ENCODE measurements at places on chromosomes 13 and 19.

GRCh38 chr13:36369268-36370107, 23.3 kb upstream of the SPART start:
- DNase-seq: no peak

DNA sequence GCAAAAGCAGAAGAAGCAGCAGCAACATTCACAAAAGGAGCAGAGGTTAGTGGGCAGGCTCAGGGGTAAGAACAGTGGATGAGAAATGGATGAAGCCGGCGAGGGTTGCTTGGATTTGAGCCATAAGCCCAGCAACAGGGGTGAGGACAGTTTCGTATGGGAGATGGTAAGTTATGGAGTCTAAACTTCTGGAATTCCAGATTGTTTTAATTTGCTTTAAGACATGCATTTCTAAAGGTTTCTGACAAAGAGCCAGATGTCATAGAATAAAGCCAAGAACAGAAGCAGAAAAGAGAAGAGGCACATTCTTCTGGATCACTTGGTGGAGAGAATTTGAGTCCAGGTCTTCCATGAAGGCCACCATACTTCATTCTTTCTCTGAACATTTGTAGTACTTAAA, 76.6 kb downstream of the TNFSF11 start:
- no peak for DNase-seq

DNA sequence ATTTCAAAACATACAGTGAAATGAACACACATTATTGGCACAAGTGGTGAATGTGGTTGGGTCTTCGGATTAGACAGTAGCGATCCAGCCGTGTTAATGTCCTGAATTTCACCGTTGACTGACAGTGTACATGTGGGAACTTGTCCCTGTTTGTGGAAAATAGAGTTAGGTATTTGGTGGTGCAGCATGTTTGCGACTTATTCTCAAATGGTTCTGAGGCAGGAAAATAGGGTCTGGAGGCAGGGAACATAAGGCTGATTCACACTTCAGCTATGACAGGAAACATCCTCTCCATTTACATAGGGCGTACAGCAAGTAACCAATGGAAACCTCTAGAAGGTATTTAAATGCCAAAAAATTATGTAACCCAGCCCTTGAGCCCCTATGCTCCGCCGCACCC, 4.2 kb downstream of the LGALS7B start:
- no peak for DNase-seq

DNA sequence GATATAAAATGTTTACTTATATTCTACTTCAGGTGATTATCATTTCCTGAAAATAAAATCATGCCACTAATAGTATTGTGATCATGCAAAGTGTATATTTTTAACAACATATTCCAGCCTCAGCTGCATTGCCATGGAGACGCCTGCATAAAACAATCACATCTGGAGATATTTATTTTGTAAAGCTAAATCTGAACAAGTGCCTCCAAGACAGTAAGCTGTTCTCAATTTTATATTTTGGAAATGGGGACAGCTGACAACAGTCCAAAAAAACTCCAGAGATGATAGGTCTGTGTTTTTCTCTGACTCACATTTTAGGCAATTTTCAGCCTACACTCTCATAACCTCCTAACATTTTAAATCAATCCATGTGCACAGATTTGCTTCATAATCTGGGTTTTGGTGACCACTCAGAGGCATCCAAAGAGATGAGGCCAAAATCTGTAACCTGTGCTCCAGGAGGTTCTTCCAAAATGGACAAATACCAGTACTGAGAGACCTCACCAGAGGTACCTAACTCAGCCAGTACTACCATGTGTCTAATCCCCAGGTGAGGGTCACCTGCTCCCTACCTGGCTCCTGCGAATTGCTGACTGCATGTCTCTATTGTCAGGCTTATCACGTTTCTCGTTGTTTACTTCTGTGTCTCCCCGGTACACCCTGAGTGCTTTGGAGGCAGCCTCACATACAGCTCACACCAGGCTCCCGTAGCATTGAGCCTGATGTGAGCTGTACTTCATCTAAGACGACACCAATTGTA, 62.7 kb downstream of the COL4A1 start:
- no peak for DNase-seq

DNA sequence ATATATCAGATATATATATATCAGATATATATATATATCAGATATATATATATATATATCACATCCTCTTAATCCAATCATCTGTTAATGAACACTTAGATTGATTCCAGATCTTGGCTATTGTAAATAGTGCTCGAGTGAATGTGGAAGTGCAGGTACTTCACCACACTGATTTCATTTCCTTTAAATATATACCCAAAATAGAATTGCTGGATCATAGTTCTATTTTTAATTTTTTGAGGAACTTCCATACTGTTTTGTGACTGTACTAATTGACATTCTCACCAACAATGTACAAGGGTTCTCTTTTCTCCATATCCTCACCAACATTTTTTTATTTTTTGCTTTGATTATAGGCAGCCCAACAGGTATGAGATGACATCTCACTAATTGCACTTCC, 277.5 kb downstream of the NHLRC3 start:
- DNase-seq: no peak

- DNase-seq: no peak
Observed at GRCh38 chr13:100809856-100810255, 135.3 kb upstream of the TMTC4 start.

- DNase-seq: no peak
Observed at GRCh38 chr13:21872795-21873194, 201.9 kb downstream of the FGF9 start.

GRCh38 chr13:96248103-96248502, 158.2 kb downstream of the HS6ST3 start:
- no peak for DNase-seq

- no peak for DNase-seq
Observed at GRCh38 chr19:57245959-57246358, 5.5 kb downstream of the ZNF805 start.

DNA sequence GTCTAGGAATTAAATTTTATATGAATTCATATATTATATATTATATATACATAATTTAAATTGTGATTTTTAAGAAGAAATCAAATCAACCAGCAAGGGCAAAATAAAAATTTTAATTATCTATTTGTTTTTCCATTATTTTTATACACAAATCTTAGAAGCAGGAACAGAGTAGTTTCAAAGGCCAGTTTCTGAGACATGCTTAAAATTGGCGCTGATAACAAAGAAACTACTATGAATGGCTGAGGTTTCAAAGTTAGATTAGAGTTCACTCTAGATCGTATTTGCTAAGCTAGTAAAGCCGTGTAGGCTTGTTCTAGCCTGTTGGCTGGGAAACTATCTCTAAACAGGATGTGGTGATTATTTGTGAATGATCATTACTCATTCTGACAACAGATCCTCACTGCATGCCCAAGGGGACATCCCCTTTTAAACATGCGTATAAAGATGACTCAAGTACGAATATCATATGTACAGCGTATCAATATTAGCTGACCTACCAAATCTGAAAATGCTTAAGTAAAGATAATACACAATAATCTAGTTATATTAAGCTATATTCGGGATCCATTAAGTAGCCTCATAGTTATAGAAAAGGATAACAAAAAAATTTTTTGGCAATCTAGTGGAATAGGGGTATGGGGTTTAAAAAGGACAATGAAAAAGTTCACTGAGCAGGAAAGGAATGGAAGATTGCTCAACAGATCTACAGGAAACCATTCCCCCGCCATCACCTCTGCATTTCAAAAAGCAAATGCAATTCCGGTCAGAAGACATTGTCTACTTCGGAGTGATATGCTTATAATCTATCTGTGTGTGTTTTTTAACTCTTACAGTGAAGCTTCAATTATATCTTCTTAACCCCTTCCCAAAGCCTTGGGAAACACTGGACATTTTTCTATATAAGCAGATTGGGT, 150.1 kb downstream of the SHISA2 start:
- peak; percentile 46 for DNase-seq

DNA sequence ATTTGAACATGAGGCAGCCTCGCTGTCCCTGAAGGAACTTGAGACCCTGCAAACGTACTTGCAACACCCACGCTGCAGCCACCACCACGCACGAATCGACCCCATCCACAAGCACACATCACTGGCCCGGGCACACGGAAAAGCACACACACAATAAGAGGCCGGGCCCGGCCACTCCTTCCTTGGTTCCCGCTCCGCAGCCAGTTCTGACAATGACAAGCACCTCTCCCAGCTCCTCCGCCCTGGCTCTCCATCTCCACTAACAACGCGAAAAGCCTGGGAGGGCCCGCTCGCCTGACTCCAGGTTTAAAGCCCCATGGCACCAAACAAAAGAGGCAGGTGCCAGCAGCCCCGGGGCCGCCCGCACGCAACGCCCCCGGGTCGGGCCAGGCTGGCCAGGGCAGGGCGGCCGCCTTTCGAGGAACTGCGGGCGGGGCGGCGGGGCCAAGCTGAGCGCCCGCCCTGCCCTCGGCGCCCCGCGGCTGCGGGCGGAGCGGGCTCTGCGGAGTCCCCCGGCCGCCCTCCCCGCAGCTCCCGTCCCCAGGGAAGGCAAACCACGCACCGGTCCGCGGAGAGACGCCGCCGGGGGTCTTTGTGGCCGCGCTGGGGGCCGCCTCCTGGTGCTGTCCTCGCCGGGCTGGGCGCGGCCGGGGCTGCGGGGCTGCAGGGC, 495 bp downstream of the DCLK1 start:
- DNase-seq: no peak

DNA sequence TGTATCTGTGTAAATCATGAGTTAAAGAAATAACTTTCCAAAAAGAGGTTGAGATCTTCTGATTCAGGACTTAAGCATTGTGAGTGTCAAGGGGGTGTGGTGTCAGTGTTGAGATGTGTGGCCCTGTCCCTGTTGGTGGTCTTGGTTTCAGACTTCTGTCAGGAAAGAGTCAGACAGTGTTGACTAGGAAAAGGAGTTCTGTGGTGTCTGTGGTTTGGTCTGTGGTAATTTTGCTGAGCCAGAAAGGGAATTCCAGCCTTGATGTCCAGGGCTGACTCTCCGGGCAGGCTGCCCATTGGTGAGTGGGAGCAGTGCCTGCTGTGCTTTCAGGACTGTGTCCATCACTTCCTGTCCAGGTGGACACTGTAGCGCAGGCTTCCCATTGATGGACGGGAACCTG, 39.8 kb upstream of the IGFL4 start:
- no peak for DNase-seq

DNA sequence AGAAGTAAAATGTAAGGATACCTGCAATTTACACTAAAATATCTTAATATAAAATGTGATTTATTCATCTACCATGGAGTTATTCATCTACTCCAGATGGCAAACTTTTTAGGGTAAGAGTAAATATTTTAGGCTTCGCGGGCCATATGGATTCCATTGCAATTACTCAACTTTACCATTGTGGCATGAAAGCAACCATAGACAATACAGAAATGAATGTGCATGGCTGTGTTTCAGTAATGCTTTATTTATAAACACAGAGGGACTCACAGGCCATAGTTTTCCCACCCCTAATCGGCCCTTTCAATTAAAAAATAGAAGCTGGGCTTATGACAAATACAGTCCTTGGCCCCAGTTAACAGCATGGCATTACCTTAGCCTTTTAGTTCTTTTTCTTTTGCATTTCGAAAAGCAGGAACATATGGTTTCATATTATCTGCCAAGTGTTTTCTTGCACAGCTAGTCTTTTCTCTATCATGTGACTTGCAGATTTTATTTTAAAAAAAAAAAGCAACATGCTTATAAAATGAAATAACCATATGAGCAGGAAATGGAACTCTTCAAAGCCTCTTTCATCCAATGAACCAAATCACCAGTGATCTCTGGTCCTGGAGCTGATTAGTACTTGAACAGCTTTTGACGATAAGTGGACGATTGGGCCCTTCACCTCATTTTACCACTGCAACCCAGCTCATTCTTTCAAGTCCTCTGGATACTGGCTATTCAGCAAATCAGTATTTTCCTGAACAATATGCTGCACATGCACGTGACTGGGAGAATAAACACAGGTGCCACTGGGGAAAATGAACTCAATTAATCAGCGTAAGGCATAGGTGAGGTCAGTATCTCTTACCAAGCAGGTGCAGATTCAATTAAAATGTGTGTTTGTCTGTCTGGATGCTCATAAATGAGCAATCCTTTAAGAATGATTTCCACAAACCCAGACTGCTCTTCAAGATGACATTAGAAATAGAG, 63.9 kb downstream of the LHFPL6 start:
- no peak for DNase-seq

DNA sequence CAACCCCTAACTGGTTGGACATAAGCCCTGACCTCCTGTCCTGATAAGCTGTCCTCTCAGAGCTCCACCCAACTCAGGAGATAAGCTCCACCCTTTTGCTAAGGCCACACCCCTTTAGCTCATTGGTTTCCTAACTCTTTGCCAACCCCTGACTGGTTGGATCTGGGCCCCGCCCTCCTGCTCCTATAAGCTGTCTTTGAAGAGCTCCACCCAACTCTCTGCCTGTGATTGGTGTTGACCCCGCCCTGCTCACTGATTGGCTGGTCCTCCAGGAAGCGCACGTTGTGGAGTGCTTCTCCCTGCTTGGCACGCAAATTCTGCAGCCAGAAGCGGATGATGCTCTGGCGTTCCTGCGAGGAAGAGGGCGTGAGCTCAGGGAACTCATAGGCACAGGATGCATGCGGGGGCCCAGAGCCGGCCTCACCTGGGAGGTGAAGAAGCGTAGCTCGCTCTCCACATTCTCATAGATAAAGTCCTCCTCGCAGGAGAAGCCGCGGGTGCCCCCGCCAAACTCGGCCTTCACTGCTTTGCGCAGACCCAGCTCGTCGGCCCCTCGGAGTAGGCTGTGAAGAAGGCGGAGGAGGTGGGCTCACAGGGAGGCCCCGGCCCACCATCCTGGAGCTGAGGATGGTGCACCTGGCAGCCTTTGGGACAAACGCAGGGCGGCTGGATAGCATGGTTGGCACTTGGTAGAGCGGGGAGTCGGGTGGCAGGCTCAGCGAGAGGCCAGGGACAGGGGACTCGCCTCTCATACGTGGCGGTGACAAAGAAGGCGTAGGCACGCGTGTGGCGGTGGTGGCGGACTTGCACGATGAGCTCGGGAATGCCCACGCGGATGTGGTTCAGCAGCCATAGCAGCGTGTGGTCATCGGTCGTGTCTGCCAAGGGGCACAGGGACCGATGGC, 1.7 kb downstream of the ANO8 start:
- peak; percentile 54 for DNase-seq

DNA sequence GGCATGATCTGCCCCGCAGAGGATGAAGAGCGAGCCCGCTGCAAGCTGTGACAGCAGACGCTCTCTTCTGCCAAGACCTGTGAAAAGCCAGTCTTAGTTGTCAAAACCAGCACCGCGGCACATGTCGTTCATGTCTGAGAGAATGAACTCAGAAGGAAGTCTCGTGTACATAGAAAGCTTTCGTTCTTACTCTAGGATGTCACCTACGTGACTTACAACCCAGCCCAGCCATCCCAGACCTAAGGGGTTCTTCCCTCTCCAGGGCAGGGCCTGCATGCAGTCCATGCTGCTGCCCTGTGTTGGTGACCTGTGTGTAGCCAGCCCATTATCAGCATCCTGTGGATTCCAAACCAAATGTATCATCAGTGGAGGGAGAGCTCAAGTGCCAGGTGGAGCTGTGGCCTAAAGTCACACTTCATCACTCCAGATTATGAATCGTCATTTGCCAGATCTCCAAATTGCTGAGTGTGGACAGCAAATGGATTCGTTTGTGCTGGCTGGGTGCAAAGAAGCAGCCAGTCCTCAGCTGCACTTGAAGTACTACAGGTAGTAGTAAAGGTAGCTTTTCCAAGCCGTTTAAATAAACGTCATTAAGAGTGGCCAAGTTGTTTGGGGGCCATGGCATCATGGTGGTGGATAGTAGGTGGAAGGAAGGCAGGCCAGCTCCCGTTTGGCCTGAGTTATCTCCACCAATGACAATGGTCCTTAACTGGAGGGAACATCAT, 73.9 kb upstream of the GPR183 start:
- peak; percentile 60 for DNase-seq

GRCh38 chr13:60332682-60333081, 64.3 kb upstream of the TDRD3 start:
- no peak for DNase-seq

Measured in CD4-positive, alpha-beta T cell treated with Interferon alpha-2 for 1 hour (primary cell).